Esophagus muscularis mucosa (tissue), 4 donors: ENCODE measurements at places on chromosomes 13 and 19. TPM values are rescaled to one million over a fixed set of nuclear protein-coding genes. Genes with fewer than 3 reads are reported as not detected.

- no peaks in the 10 kb centered on the region for H3K27me3 ChIP-seq
- no peak for DNase-seq
- H3K27ac ChIP-seq = no peak overlapping the region
- no peaks in the 10 kb centered on the region for H3K36me3 ChIP-seq
- no peaks in the 10 kb centered on the region for H3K4me1 ChIP-seq
These were observed 726.2 kb upstream of the SGCG start for GRCh38 chr13:22454586-22454985.

DNA sequence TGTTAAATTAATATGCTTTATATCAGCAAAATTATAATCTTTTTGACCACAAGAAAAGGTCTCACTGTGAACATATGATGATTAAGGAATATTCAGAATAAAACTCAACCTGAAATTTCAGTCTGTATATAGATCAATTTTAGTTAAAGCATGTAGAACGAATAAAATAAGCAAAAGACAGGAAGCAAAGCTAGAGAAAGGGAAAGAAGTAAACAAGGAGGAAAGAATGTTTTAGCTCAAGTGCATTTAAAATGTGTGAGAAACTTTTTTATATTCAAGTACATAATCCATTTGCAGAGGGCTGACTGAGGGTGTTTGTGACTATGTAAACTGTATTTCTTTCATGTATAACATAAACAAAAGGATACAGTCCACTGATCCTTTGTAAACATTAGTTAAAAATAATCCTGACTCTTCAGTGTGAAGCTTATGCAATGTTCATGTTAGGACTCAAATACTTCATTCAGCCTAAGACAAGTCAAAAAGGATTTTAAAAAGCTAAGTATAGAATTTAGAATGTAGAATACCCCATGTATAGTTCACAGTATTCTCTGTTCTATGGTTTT lies 472.1 kb downstream of the DIAPH3 start:
- H3K27me3 ChIP-seq = no peaks in the 10 kb centered on the region
- H3K4me1 ChIP-seq = peaks cover 20% of the 10 kb centered on the region
- no peak overlapping the region for H3K27ac ChIP-seq
- no peak overlapping the region for H3K4me3 ChIP-seq
- DNase-seq = no peak
- H3K36me3 ChIP-seq = no peaks in the 10 kb centered on the region

- peaks cover 15% of the 10 kb centered on the region for H3K4me1 ChIP-seq
- H3K36me3 ChIP-seq = no peaks in the 10 kb centered on the region
- no peaks in the 10 kb centered on the region for H3K27me3 ChIP-seq
These were observed 1.1 kb upstream of the PRAM1 start for GRCh38 chr19:8503510-8503909.

DNA sequence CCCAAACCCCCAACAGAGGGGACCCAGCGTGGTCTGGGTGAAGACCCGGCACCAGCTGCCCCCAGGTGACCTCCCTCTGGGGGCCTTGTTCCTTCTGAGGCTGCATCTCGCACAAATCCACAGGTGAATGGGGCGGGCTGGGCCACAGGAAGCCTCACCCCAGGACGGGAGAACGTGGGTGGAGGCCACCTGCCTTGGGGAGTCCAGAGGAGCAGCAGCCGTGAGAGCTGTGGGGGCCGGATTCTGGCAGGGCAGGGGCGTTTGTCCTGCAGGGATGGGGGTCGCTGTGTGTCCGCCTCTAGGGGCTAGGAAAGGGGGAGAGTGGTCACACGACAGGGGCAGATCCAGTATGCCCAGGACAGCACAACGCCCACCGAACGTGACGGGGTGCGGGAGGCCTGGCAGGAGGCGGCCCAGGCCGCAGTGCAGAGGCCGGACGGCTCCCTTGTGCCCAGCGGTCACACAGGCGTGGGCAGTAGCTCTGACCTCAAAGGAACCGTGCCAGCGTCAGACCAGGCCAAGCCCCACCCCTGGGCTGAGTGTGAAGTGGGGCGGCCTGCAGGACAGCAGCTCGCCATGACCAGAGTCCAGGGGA lies 6.7 kb downstream of the POLR2E start:
- H3K36me3 ChIP-seq = peaks cover 76% of the 10 kb centered on the region
- H3K27me3 ChIP-seq = peaks cover 10% of the 10 kb centered on the region
- H3K27ac ChIP-seq = peak overlapping the region; percentile 75

- no peak overlapping the region for H3K4me3 ChIP-seq
- DNase-seq = no peak
- H3K4me1 ChIP-seq = peaks cover 27% of the 10 kb centered on the region
- peaks cover 35% of the 10 kb centered on the region for H3K27me3 ChIP-seq
- H3K36me3 ChIP-seq = no peaks in the 10 kb centered on the region
These were observed 5.3 kb downstream of the EFNA2 start for GRCh38 chr19:1290703-1291651.

DNA sequence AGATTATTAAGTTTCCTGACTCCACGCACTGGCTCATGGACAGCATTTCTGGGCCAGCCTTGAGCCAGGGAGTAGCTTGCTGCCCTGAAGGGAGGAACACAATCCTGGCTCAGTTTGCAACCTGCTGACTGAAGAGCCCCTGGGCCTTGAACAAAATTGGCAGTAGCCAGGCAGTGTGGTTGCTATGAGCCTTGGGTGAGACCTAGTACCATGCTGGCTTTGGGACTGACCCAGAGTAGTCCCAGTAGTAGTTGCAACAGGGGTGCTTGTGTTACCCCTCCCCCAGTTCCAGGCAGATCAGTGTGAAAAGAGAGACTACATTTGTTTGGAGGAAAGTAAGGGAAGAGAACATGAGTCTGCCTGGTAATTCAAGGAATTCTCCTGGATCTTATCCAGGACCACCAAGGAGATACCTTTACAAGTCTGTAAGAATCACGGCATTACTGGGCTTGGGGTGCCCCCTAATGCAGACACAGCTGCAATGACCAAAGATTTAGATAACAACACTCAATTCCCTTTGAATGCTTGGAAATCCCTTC lies 22.0 kb downstream of the ITGBL1 start:
- H3K27ac ChIP-seq = no peak overlapping the region
- H3K4me3 ChIP-seq = no peak overlapping the region
- H3K36me3 ChIP-seq = no peaks in the 10 kb centered on the region

GRCh38 chr13:40662866-40663265 lies 3.6 kb downstream of the FOXO1 start:
- H3K4me1 ChIP-seq = peaks cover 29% of the 10 kb centered on the region
- no peaks in the 10 kb centered on the region for H3K27me3 ChIP-seq
- DNase-seq = no peak
- peak overlapping the region; percentile 99 for H3K27ac ChIP-seq
- H3K4me3 ChIP-seq = peak overlapping the region; percentile 98

GRCh38 chr13:94707400-94708021 lies 4.8 kb downstream of the SOX21 start:
- H3K36me3 ChIP-seq = no peaks in the 10 kb centered on the region
- H3K4me1 ChIP-seq = peaks cover 42% of the 10 kb centered on the region
- H3K27ac ChIP-seq = no peak overlapping the region
- DNase-seq = no peak

GRCh38 chr13:33933810-33934209 lies 115.9 kb downstream of the RFC3 start:
- H3K36me3 ChIP-seq = no peaks in the 10 kb centered on the region
- no peak for DNase-seq
- H3K4me3 ChIP-seq = no peak overlapping the region

DNA sequence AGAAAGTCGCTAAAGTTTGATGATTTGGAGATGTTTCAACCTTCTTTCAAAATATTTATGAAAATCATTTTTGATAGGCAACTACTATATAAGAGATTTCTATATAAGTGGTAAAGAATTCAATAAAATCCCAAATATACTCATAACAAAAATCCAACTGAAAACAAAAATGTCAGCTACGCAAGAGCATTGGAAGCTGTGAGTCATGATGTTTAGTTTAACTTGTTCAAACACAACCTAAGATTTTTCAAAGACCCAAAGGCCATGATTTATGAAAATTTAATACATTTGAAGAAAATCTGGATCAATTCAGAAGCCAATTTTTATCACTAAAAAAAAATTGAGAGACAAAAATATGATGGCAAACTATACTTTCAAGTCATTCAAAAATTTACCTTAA lies 226.6 kb downstream of the MZT1 start:
- no peaks in the 10 kb centered on the region for H3K36me3 ChIP-seq
- no peak for DNase-seq
- no peaks in the 10 kb centered on the region for H3K27me3 ChIP-seq
- H3K27ac ChIP-seq = no peak overlapping the region

MEIOSIN gene
- total RNA-seq = not detected

KISS1R gene
- not detected for total RNA-seq
